ENCODE measurements at places on chromosomes 12 and 14.

DNA sequence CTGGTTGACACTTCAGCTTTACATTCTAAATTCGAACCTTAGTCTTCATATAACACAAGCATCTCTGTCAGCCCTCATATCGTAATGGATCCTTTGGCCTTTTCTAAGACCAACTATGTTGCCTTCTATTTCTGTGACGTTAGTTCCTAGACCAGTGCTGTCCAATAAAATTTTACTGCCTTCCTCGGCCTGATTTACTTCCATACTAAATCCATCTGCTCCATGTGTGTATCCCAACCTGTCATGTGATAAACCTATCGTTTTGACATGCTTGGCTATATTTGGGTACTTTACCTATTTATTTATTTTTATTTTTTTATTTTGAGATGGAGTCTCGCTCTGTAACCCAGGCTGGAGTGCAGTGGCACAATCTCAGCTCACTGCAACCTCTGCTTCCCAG lies 20.3 kb downstream of the ACAD10 start:
- DNase-seq = no peak

GRCh38 chr12:126157575-126157966 lies 1092.3 kb downstream of the AACS start:
- no peak for DNase-seq

DNA sequence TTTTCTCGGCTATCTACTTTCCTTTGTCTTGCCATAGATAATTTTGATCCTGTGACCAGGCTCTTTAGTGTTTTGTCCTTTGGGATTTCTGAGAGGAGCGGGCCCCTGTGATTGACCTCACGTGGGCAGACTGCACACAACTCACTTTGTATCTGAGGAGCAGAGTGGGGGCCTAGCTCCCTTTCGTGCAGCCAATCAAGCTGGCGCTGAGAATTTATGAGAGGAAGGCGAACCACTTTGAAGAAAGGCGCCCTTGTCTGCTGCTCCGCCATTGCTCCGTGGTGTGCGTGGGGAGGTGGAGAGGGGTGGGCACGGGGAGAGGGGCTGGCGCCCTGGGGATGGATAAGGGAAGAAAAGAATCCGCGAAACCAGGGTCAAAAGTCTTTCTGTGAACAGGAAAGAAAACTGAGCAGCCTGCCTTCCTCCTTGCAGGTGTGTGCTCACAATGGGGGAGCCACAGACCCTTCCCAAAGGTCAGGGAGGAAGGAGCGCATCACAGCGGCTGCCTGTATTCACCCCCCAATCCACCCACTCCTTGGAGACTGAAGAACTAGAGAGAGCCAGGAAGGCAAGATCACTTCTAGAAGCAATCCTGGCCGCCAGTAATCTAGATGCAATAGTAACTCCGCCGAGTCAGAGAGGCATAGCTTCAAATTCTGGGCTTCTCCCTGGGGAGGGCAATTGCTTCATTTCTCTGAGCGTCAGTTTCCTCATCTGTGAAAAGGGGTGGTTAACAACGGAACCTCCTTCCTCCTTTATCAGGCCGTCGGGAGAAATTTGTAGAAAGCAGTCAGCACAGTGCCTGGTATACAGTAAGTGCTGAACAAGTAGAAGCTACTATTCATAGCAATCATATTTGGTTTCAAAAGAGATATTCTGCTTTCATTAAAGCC lies 24.9 kb upstream of the MED13L start:
- no peak for DNase-seq

DNA sequence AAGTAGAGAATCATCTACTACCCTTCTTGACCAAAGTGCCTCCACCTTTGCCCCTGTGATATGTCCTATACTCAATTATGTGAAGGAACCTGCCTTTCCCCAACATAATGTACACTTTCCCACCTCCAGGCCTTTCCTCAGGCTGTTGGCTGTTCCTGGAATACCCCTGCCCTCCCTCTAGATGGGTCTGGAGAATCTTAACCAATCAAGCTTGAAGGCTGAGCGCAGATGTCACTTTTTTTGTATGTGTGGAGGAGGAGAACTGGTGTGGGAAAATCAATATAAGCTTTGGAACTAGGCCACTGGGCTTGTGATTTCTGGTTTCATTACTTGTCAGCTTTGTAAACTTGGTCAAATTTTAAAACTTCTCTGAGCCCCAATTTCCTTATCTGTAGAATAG lies 4.7 kb downstream of the BMAL2 start:
- no peak for DNase-seq

GRCh38 chr12:129776977-129777667 lies 126.7 kb downstream of the TMEM132D start:
- no peak for DNase-seq

DNA sequence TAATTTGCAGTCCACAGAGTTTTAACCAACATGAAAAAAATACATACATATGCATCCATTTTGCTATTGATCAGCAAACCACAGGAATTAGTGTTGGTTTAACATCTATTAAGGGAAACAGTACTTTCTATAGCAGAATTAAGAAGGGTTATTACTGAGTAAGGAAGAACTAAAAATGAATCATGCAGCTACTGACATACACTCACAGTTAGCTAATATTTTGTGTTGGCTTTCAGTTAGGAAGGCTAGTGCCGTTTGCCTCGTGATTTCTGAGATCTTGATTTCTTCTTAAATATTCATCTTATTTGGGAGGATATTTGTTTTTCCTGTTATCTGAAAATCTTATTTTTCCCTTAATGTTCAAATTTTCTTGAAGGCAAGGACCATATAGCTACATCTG lies 423.4 kb downstream of the NOVA1 start:
- DNase-seq = no peak

DNA sequence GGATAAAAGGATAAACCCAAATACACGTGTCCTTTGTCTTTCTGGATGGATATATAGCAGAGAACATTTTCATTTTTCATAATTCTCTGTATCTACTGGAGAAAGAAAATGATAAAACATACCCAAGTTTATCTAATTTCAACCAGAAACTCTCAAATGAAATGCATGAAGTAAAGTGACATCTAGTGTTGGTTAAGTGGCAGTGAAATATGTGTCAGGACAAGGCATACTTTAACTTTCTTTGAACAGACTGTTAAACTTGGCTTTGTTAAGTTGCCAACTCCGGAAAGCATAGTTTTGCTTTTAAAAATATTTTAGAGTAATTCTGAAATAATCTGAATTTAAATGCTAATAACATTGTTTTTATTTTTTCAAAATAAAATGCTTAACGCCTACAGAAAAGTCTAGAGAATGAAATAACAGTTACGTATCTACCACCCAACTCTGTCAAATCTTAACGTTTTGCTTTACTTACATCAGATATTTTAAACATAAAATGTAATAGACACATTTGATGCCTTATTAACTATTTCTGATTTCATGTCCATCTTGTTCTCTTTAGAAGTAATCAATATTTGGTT lies 25.2 kb upstream of the NTN4 start:
- no peak for DNase-seq

DNA sequence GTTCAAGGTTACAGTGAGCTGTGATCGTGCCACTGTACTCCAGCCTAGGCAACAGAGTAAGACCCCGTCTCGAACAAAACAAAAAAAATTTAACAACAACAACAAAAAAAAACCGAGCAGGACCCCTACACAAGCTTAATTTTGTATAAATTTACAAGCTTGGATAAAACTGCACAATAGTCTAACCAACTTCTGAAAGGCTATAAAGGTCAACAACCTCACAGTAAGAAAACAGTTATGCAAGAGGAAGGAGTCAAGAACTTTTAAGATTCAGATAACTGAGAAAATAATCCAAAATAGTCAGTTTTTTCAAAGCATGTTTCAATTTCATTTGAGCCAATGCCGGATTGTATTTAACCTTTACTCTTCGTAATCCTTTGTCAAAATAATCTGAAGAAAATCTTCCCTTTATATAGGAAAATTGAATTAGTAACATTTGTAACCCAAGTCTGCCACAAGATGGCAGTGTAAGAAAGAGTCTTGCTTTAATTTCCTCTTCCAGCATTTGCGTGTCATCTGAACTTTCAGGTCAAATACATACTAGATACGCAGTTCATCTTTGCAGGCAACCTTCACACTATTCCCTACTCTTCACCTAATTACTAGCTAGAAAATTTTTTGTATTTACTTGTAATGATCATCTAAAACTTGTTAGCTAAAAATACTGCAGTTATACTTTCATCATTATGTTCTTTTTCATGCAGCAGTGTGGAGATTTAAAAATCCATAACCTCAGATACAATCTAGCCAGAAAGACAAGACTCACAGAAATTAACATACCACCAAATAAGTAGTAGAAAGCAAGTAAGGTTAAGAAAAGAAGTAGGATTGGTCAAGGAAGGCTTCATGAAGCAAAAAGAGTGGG lies 5.8 kb downstream of the CCNB1IP1 start:
- DNase-seq = no peak

DNA sequence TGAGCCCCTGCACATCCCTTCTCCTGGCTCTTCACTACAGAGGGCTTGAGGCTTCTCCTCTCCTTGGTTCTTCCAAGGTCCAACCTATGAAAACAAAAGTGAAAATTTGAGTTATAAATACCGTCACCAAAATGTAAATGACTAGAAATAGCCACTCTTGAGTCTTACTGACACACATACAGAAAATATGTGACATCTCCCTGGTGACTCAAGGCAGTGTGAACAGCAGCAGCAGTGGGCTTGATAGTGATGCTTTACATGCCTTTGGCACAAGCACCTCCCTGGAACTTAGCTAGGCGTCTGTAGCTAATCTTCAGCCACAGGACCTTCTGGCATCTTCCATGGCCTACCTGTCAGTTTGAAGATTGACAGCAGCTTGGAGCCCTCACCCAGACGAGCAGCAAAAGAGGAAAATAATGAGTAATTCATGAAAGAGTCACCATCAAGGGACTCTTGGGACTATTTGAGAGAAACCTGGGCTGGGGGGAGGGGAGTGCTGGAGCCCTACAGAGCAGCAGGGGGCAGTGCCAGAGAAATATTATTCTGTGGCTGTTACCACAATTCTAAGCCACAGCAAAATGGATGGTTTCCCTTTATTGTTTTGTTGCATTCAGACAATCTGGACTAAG lies 158.0 kb downstream of the KCNK10 start:
- no peak for DNase-seq

- DNase-seq = no peak
Observed at GRCh38 chr12:817941-818600, 65.7 kb downstream of the WNK1 start.

GRCh38 chr12:51334764-51335163 lies 10.8 kb upstream of the BIN2 start:
- no peak for DNase-seq

- no peak for DNase-seq
Observed at GRCh38 chr12:132139912-132140311, 4.2 kb downstream of the DDX51 start.

DNA sequence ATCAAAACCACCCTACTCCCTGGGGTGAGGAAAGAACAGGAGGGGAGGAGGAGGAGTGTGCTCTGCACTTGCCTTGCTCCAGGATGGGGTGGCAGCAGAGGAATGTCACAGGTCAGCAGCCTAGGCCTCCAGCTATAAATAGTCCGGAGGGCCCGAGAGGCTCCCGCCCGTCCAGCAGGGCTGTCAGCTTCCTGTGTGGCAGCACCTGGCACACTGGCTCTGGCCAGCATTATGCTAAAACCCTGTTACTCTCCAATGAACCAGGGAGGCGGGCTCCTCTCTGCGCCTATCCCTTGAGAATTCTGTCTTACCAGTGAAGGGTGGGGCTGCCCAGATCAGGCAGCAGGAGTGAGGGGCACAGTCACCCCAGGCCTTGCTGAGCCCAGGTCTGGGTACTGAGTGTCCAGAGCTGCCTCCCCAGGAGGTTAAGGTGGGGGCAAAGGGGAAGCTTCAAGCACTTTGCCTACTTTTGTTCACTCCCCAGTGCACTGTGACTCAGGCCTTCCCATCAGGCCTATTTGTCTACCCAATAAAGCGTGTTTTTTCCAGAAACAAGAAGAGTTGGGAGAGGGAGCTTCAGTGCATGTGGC lies 1.2 kb upstream of the COX14 start:
- DNase-seq = no peak

DNA sequence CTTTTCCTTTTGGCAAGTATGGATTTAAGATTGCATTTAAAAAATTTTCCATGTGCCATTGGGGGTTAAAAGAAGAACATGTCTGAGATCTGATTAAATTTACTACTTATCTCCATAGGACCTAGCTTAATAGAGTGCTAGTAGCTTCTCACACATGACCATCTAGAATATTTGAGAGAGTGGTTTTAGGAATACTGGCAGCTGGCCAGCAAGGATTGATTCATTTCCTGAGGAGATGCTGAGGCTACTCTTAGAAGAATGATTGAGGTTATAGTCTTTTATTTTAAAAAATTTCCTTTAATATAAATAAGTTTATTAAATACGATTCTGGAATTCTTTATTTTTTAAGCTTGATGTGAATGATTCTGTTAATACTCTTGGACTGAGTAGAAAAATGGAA lies 56.2 kb downstream of the MIPOL1 start:
- no peak for DNase-seq

- DNase-seq = no peak
Observed at GRCh38 chr12:108307006-108307405, 32.1 kb downstream of the CMKLR1 start.

DNA sequence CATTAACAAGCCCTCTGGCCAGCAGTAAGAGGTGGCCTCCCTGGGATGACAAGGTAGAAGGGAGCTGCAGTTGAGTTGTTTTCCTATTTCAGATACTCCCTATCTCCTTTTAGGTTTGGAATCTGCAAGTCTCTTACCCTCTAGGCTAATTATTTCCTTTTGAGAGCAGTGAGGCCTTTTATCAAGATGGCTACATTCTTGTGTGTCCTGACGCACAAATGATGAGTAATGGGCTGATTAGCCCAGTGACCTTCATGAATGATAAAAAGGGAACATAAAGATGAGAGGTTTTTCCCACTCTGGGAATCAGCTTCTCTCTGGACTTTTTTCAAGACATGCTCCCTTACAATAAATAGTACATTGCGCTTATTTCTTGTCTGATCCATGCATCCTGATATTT lies 22.9 kb downstream of the DYRK2 start:
- DNase-seq = no peak

GRCh38 chr14:68977718-68978171 lies 1.4 kb downstream of the ACTN1 start:
- peak; percentile 72 for DNase-seq

- no peak for DNase-seq
Observed at GRCh38 chr12:115140981-115141655, 457.1 kb upstream of the TBX3 start.

Measured in HS-5 (cell line).